IPS DF 6.9 (cell line): ENCODE measurements at places on chromosomes 3 and 15.

DNA sequence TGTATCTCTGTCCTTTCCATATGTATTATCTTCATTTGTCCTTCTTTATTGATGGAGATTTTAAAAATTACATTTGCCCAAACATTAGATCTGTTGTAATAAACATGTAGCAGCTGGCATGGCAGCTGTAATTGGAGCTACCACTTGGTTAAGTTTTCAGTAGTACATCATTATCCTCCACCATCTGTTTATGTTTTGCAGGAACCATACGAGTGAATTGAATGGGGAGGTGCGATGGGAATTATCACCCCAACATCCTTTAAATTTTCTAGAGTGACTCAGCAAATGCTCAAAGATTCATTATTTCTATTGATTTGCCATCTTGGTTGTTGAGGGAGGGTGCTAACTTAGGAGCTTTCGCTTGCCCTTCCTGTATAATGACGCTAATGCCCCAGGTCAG, 32.6 kb upstream of the NOX5 start:
- no peak overlapping the region for H3K4me3 ChIP-seq
- no peaks in the 10 kb centered on the region for H3K27me3 ChIP-seq
- H3K36me3 ChIP-seq, result no peaks in the 10 kb centered on the region
- no peaks in the 10 kb centered on the region for H3K4me1 ChIP-seq
- no peak for DNase-seq
- H3K27ac ChIP-seq, result no peak overlapping the region

- H3K4me3 ChIP-seq, result no peak overlapping the region
- no peaks in the 10 kb centered on the region for H3K4me1 ChIP-seq
- H3K27me3 ChIP-seq, result no peaks in the 10 kb centered on the region
- DNase-seq, result no peak
- no peaks in the 10 kb centered on the region for H3K36me3 ChIP-seq
Measured at GRCh38 chr3:121979246-121979645, 42.8 kb downstream of the ILDR1 start.

- no peak for DNase-seq
- H3K36me3 ChIP-seq, result no peaks in the 10 kb centered on the region
- H3K27me3 ChIP-seq, result no peaks in the 10 kb centered on the region
- peaks cover 9% of the 10 kb centered on the region for H3K4me1 ChIP-seq
Measured at GRCh38 chr15:90033448-90033847, 32.3 kb downstream of the ZNF710 start.

DNA sequence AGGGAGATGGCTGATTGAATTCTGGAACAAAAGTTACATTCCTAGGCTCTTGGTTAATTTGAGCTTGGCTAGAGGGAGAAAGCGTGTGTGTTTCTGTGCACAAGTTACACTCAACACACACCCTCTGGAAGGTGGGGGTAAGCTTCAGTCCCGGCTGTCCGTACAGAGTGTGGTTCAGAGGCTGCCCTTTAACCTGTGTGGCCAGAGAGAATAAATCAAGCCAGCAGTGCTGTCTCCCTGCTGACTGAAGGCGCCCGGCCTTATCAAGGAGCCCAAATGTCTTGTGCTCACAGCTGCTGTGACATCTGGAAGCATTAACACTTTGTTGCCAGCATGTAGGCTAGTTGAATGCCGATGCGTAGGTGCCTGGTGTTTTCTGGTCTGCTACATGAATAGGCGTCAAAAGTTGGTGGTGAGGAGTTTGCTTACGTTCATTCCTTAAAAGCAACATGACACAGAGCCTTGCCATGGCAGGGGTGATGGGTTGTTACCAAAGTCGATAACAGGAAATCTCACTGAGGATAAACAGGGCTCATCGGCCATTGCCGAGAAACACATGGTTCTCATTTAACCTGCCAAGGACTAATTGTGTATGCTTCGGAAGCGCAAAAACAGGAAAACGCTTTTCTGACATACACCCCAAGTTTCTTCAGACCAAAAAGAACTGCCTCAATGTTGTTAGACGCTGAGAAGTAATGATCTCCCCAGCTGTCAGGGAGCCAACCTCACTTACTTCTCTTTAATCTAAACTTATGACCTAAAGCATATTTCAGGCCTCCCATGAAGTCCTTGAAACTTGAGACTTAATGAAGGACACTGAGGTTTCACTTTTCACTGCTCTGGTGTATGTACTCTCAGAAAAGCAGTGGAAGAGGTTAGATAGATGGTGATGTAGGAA, 95.8 kb upstream of the CTDSPL start:
- no peaks in the 10 kb centered on the region for H3K36me3 ChIP-seq
- peaks cover 2% of the 10 kb centered on the region; the same call in 1 of the 2 replicates for H3K4me1 ChIP-seq
- H3K27ac ChIP-seq, result no peak overlapping the region
- no peak overlapping the region for H3K4me3 ChIP-seq

GRCh38 chr15:73153447-73153846, 101.2 kb downstream of the NEO1 start:
- H3K27ac ChIP-seq, result no peak overlapping the region
- no peak overlapping the region for H3K4me3 ChIP-seq
- no peaks in the 10 kb centered on the region for H3K27me3 ChIP-seq
- no peak for DNase-seq

GRCh38 chr3:144663456-144664436, 692.1 kb downstream of the DIPK2A start:
- H3K27ac ChIP-seq, result no peak overlapping the region
- no peaks in the 10 kb centered on the region for H3K36me3 ChIP-seq
- H3K27me3 ChIP-seq, result no peaks in the 10 kb centered on the region
- H3K4me1 ChIP-seq, result no peaks in the 10 kb centered on the region

GRCh38 chr3:132879656-132880055, 157.4 kb upstream of the NPHP3 start:
- no peaks in the 10 kb centered on the region for H3K27me3 ChIP-seq
- no peak overlapping the region for H3K4me3 ChIP-seq
- H3K4me1 ChIP-seq, result no peaks in the 10 kb centered on the region
- DNase-seq, result no peak
- H3K27ac ChIP-seq, result no peak overlapping the region
- H3K36me3 ChIP-seq, result no peaks in the 10 kb centered on the region

GRCh38 chr3:129312671-129313414, 34.2 kb downstream of the HMCES start:
- no peak overlapping the region for H3K27ac ChIP-seq
- H3K4me3 ChIP-seq, result no peak overlapping the region
- H3K27me3 ChIP-seq, result no peaks in the 10 kb centered on the region
- DNase-seq, result no peak

GRCh38 chr3:115766587-115767482, 143.5 kb downstream of the GAP43 start:
- DNase-seq, result no peak
- no peak overlapping the region for H3K4me3 ChIP-seq
- H3K36me3 ChIP-seq, result no peaks in the 10 kb centered on the region
- H3K27ac ChIP-seq, result no peak overlapping the region

- H3K27ac ChIP-seq, result no peak overlapping the region
- no peak overlapping the region for H3K4me3 ChIP-seq
- H3K4me1 ChIP-seq, result peaks cover 5% of the 10 kb centered on the region; the same call in 1 of the 2 replicates
- DNase-seq, result no peak
- H3K36me3 ChIP-seq, result no peaks in the 10 kb centered on the region
Measured at GRCh38 chr3:142960322-142960850, 3.1 kb downstream of the PAQR9 start.

- no peaks in the 10 kb centered on the region for H3K4me1 ChIP-seq
- peak; percentile 58 for DNase-seq
- H3K27me3 ChIP-seq, result no peaks in the 10 kb centered on the region
- no peaks in the 10 kb centered on the region for H3K36me3 ChIP-seq
Measured at GRCh38 chr3:45659661-45660566, 29.3 kb upstream of the SACM1L start.

GRCh38 chr3:13709706-13710105, 160.8 kb downstream of the FBLN2 start:
- no peaks in the 10 kb centered on the region for H3K36me3 ChIP-seq
- H3K27me3 ChIP-seq, result no peaks in the 10 kb centered on the region
- no peaks in the 10 kb centered on the region for H3K4me1 ChIP-seq

DNA sequence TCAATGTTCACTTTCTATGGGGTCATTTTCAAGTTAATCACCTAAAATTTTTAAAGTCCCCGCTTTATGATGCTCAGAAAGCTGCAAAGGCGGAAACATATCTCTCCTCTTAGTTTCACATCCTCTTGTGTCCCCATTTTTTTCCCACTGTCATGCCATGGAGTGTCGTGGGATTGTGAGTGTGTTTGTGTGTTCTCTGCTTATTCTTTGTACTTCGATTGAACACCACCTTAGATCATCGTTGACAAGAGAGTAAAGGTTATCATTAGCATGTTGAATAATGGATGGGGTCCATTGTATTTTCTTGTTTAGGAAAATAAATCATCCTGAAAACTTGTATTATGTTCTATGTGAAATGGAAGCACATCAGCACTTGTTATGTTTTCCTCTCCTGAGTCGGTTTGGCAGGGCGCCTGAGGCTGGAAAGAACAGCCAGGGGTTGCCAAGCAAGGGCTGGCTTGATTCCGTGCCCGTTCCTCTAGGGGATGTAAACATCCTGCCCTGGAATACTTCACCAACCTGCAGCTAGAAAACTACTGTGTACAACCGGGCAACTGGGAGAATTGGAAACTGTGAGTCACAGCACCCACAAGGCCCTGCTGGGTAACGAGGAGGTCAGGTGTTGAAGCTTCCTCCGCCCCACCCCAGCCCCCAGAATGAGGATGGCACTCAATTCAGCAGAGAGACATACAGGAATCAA, 67.2 kb downstream of the EIF4E3 start:
- H3K27ac ChIP-seq, result no peak overlapping the region
- no peaks in the 10 kb centered on the region for H3K36me3 ChIP-seq
- H3K4me1 ChIP-seq, result 0 out of 2 replicates have a peak, but pooled peaks cover 2% of the 10 kb centered on the region

DNA sequence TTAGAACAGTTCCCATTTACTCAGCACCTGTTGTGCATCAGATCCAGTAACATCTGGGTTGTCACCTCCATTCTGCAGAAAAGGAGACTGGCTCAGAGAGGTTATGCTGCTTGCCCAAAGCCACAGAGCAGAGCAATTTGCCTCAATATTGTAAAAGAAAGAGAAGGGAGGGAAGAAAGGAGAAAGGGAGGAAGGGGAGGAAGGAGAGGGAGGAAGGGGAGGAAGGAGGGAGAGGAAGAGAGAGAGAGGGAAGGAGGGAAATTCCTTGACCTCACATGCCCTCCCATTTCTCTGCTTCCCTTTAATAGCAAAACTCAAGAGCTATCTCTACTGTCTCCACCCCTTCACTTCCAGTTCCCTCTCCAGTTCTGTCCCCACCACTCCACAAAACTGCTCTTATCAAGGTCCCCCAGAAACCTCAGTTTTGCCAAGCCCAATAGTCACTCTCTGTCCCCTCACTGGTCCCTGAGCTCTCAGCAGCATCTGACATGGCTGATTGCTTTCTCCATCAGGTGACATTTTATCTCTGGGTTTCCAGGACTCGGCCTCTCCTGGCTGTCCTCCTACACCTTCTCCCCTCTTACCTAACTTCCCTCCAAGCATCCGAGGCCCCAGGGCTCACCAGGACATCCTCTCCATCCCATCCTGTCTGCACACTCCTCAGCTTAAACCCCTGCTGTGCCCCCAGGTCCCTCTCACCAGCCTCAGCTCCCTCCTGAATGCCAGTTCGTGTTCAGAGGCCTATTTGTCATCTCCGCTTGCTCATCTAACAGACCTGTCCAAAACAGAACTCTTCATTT, 104.7 kb upstream of the LINGO1 start:
- H3K27me3 ChIP-seq, result no peaks in the 10 kb centered on the region
- H3K4me3 ChIP-seq, result no peak overlapping the region
- DNase-seq, result no peak
- no peak overlapping the region for H3K27ac ChIP-seq

DNA sequence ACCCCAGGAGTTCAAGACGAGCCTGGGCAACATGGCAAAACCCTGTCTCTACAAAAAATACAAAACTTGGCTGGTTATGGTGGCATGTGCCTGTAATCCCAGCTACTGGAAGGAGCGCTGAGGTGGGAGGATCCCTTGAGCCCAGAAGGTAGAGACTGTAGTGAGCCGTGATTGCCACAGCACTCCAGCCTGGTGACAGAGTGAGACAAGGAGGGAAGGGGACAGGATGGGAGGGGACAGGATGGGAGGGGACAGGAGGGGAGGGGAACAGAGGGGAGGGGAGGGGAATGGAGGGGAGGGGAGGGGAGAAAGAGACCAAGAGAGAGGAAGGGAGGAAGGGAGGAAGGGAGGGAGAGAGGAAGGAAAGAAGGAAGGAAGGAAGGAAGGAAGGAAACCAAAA, 11.0 kb downstream of the COLQ start:
- H3K36me3 ChIP-seq, result no peaks in the 10 kb centered on the region

- H3K4me3 ChIP-seq, result no peak overlapping the region
- no peaks in the 10 kb centered on the region for H3K27me3 ChIP-seq
- H3K4me1 ChIP-seq, result no peaks in the 10 kb centered on the region; the same call in 1 of the 2 replicates
- no peak for DNase-seq
- H3K27ac ChIP-seq, result no peak overlapping the region
Measured at GRCh38 chr3:127888564-127889107, 26.4 kb upstream of the KBTBD12 start.
